ENCODE measurements at places on chromosomes 6 and 20.
A peak's percentile ranks its signal among the peaks of the same experiment; 100 is the strongest.

DNA sequence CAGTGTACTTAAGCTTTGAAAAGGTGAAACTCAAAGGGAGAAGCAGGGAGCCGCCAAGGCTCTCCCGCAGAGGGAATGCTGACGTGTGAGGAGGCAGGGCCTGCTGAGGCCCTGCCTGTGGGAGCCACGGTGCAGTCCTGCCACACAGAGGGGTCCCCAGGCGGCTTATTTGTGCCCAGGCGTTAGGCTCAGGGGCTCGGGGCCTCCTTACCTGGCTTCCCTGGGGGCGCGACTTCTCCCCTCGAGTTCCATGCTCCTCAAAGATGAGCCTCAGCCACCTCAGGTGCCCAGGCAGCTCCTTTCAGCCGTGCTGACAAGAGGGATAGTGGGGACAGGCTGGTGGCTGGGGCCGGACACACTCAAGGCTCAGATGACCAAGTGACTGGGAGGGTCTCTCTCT is 2.2 kb upstream of the KIF25 start:
- no peak for DNase-seq

DNA sequence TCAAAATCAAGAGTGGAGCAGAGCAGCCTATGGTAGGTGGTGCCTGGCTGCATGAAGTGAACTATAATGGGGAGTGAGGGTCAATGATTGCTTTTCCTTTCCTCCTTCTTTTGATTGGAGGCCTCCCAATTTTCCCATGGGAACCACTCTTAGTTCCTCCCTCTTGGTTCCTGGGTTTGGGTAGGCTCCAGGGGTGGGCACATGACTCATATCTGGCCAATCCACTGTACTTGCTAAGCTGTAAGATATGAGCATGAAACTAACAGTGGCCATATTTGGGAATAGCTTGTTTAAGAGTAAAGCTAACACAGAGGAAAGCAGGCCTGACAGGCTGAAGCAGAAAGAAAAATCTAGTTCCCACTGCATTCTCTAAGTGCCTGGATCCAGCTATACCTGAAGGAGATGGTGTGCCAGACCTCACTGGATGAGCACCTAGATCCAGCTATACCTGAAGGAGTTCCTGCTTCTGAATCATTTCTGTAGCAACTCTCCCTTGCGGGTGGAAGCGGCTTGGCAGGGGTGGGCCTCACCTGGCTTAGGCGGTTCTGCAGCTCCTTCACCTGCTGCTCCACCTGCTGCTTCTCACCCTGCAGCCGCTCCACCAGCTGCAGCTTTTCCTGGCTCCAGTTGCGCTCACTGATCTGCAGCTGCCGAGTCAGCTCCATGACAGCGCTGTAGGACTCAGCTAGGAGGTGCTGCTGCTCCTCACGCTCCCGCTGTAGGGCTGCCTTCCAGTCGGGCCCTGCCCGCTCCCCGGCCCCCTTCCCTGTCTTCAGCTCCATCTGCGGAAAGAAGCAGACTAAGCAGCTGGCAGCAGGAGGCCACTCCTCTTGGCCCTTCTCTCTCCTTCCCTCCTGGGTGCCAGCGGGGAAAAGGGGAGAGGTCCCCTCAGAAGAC is 29.0 kb upstream of the DSN1 start:
- no peak for DNase-seq

DNA sequence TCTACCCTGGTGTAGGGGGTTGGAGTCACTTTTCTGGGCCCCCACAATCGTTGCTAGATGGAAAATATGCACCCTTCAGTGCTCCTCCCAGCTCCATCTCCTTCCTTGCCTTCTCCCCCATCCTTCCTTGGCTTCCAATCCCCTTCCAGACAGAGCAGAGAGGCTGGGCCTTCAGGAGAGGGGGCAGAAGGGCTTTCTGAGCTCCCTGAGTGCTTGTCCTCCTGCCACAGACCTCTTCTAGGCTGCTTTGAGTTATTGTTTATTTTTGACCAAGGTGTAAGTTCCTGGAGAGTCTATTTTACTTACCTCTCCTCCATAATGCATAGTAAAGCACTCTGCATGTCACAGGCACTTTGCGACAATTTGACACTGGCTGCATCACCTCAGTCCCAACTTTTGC is 96.4 kb upstream of the CNKSR3 start:
- DNase-seq: no peak

DNA sequence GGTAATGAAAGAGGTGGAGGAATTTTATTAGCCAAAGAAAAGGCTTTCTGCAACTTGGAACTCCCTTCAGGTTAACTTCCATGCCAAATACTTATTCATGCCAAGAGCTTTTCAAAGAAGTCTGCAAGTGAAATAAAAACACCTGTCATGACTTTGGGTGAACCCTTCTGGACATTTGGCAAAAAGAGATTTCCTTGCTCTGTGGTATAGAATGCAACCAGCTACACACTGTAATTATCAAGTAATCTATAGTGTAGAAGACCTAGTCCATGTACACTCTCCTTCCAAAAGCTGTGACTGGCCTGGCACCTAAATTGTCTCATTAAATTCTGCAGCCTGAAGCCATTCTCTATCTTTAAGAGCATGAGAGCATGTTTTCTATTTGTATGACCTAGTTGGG is 232.3 kb downstream of the COL12A1 start:
- DNase-seq: no peak

- no peak for DNase-seq
Measured at GRCh38 chr20:55415567-55416142, 589.7 kb downstream of the CBLN4 start.

GRCh38 chr6:105036351-105036750 is 79.4 kb downstream of the LIN28B start:
- DNase-seq: no peak

DNA sequence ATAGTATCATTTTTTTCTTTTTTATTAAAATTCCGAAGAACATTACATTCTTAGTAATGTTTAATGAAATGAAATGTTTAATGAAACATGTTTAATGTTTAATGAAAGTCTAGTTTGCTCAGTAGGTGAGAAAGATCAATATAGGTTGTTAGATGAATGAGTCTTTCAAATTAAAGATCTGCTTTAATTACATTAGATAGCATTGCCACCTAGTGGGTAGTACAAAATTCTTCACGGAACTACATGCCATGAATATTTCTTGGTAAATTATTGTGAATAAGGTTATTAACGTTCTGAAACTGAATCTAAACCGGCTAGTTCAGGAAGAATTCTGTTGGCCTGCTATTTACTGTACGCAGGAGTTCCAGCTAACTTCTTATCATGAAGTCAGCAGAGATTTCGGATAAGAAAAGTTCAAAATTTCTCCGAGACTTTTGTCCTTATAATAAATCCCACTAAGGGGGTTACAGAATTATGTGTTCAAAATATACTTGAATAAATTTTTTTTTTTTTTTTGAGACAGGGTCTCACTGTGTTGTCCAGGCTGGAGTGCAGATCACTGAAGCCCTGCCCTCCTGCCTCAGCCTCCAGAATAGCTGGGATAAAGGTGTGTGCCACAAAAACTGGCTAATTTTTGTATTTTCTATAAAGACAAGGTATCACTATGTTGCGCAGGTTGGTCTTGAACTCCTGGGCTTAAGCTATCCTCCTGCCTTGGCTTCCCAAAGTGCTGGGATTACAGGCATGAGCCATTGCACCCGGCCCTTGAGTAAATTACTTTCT is 7.9 kb upstream of the GMNN start:
- DNase-seq: no peak

DNA sequence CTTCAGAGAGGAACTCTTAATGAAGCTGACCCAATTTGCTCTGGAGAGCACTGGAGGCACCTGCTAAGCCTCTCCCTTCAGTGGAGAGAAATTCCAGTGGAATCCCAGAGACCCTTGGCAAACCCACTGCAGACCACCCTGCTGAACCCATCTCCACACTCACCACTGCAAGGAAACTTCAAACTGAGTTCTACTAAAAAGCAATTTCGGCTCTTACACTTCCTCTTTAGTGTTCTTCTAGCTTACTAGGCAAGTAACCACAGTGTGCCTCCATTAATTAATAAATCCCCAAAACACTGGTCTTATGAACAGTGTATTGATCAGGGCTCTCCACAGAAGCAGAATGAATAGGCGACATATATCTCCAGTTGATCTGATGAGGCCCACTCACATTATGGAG is 43.0 kb upstream of the HLA-E start:
- DNase-seq: no peak

GRCh38 chr20:56391596-56392131 is 351 bp downstream of the AURKA start:
- DNase-seq: no peak

GRCh38 chr20:63553251-63553932 is 567 bp upstream of the FNDC11 start:
- peak; percentile 61 for DNase-seq

DNA sequence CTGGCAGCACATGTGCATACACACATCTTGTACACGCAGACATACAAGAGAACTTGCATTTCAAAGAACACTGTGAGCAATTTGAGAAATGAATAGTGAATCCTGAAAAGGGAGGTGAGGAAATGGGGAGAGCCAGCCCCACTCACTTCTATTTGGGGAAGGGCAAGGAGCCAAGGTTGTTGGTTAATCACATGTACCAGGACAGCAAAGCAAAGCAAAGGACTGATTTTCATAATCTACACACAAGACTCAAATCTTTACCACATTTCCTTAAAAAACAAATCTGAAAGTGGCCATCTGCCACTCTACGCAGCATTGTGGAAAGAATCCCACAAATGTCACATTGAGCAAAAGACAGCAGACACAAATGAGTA is 35.0 kb upstream of the KIF16B start:
- no peak for DNase-seq

GRCh38 chr6:28979679-28980078 is 25.4 kb downstream of the ZNF311 start:
- DNase-seq: no peak

DNA sequence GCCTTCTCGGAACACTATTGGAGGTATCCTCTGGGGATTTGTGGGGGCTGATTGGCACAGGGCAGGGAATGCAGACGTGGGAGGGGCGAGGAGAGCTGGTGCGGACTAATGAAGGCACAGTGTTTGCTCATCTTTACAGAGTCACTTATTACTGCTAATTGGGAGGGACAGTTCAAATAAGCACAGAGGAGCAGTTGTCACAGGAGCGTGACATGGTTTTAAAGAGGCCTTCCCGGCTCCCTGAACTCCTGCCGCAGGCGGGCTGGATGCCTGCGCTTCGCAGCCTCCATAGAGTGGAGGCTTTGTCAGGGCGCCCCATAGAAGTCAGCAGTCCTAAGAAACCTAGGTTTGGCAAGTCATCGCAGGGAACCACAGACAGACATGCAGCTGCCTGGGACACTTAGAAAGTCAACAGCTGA is 149.6 kb downstream of the LINC00237 start:
- DNase-seq: no peak

DNA sequence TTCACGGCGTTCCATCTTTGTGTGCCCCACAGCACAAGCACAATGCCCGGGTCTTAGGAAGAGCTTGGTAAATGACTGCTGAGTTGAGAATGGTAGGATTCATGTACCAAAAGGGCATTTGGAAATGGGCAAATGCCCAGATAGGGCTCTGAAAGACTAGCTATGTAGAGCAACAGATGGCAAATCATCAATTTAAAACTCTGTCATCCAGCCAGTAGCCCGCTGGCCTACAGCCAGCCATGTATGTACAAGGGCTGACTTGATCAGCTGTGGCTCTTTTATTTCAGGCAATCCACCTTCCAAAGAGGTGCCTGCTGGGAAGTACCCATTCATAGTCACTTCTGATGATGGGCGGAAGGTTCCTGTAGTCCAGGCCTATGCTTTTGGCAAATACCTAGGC is 35.1 kb downstream of the NT5E start:
- no peak for DNase-seq

GRCh38 chr20:33415948-33416347 is 14.6 kb upstream of the CDK5RAP1 start:
- DNase-seq: no peak

DNA sequence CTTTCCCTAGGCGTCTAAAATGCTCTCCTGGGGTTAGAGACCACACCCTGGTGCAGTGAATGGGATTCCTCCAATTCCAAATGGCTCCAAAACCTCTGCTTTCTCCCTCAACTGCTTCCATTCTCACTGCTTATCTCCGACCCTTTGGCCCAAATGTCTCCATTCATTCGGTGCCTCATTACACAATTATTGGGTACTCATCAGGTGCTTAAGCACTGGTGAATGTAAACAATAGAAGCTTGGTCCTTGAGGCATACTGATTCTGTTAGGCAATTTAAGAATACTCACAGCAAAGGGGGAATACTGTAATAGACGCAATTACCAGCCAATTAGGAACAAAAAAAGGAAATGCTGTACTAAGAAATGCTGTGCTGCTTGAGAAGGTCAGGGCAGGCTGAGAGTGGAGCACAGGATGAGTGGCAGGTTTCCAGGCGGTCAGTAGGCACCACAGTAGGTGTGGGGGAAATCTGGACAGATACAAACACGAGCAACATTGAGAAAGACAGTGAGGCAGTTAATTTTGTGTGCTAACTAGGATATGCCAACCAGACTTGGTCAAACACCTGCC is 23.0 kb downstream of the GMDS start:
- DNase-seq: no peak

DNA sequence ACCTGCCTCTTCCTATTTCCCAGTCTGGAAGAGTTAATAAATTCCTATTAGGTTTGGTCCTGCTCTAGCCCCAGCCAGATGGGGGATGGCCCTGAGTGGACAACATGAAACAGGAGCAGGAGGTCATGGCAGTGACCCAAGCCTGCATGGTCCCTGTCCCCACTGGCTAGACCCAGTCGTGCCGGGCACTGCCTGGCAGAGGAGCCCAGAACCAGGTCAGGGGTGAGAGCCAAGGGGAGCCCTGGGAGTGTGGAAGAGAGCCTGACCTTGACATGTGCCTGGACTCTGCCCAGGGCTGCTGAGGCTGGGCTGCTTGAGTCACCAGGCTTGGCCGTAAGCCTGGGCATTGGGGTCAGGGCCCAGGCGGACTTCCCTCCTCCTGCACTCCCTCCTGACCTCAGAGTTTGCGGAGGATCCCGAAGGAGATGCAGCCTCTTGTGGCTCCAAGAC is 3.6 kb downstream of the AVP start:
- DNase-seq: no peak

DNA sequence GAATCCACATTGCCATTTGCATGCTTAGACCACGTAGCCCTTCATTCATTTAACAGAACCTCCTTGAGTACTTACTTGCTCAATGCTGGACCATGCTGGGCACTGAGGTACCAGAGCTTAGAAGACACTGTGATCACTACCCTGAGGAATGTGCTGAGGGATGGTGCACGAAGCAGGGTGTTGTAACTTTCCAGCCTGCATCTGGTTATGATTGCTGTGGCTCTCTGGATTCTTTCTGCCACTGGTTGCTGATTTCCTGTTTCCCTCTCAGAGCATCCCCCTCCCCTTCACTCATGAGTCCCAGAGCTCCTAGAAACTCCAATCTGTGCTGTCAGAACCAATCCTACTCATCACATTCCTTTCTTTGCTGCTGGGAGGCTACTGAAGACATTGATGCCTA is 537.4 kb downstream of the PTPRT start:
- DNase-seq: no peak

DNA sequence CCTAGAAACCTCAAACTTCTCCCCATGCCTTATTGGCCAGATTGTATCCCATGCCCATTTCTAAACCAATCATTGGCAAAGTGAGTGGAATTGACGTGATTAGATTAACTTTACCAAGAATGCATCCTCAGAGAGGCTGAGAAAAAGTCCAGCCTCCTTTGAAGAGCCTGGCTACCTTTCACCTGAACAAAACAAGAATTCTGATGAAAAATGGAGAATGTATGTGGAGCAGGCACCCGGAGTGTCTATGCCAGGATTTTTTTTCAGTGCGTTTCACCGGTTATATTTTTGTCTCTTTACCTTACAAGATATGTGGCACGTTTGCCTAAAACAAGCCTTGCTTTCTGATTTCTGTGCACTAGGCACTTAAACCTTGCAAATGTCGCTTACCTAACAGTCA is 6.1 kb upstream of the TRAM2 start:
- no peak for DNase-seq
